Upper lobe of right lung (tissue), 1 donor: ENCODE measurements at places on chromosomes 7 and 10. TPM values are rescaled to one million over a fixed set of nuclear protein-coding genes. Genes with fewer than 3 reads are reported as not detected.

LRRTM3 gene
- total RNA-seq, result not detected

HABP2 gene
- total RNA-seq, result 3.6 TPM

TDRD1 gene
- 0.14 TPM for total RNA-seq

DNA sequence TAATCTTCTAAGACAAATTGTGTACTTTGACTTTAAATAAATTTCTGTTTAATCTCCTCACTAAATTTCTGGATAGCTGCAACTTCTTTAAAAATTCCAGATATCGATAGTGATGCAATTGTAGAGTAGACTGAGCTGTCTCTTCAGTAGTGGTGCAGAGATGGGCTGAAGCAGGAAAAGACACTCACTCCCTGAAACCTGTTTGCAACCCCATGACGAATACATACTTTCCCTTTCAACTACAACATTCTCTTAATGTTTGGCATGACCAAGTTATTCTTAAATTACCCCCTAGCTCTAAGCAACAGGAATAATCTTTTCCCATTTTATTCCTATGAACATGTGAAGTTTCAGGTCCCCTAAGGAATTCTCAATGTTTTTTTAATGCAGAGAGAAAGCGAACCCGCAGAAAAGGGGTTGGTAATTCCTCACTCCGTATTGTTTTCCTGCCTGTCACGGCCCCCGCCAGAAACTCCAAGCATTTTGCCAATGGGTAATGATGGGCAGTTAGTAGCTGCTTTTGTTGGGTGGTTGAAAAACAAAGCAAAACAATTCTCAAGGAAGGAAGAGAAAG, 1.3 kb downstream of the THSD7A start:
- peak overlapping the region; percentile 67 for H3K27ac ChIP-seq
- H3K36me3 ChIP-seq, result no peaks in the 10 kb centered on the region
- H3K4me3 ChIP-seq, result peak overlapping the region; percentile 55
- no peaks in the 10 kb centered on the region for H3K4me1 ChIP-seq
- DNase-seq, result no peak
- H3K27me3 ChIP-seq, result no peaks in the 10 kb centered on the region

DNA sequence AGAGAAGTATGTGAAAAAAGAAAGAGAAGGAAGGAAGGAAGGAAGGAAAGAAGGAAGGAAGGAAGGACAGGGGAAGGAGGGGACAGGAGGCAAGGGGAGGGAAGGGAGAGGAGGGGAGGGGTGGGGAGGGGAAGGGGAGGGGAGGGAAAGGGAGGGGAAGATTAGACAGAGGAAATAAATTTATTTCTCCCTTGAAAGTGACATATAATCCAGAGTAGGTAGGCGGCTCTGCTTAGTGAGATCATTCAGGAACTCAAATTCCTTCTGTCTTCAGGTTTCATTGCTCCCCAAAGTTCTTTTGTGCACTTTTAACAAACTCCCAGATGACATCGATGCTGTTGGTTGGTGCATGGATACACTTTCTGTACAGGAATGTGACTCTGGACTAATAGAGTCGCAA, 594.7 kb upstream of the STEAP1 start:
- H3K4me3 ChIP-seq, result no peak overlapping the region
- H3K27me3 ChIP-seq, result no peaks in the 10 kb centered on the region
- H3K27ac ChIP-seq, result no peak overlapping the region
- no peaks in the 10 kb centered on the region for H3K36me3 ChIP-seq

DNA sequence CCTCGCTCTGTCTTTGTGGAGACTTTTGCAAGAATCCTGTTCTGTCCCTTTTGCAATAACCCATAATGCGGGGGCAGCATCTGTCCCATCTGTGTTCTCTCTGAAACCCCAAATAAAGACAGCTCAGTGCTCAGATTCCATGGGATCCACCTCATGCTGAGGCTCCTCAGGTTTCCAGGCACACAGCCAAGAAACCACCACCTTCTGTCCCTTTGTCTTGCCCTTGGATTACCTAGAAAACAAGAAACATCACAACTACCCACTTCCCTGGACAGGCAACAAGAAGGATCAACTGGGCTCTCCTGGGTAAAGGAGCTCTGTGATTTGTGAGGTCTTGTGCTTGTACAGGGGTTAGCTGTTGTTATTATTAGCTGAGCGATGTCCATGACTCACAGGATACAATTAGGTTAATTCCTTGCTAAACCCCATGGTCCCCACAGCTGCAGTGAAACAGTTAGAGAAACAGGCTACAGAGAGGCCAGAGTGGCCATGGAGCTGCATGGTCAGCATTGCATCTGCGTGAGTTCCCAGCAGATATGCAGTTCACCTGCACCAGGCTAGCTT, 50.2 kb downstream of the CXCL12 start:
- no peak overlapping the region for H3K4me3 ChIP-seq
- H3K4me1 ChIP-seq, result no peaks in the 10 kb centered on the region
- no peaks in the 10 kb centered on the region for H3K27me3 ChIP-seq
- no peak overlapping the region for H3K27ac ChIP-seq
- no peak for DNase-seq

DNA sequence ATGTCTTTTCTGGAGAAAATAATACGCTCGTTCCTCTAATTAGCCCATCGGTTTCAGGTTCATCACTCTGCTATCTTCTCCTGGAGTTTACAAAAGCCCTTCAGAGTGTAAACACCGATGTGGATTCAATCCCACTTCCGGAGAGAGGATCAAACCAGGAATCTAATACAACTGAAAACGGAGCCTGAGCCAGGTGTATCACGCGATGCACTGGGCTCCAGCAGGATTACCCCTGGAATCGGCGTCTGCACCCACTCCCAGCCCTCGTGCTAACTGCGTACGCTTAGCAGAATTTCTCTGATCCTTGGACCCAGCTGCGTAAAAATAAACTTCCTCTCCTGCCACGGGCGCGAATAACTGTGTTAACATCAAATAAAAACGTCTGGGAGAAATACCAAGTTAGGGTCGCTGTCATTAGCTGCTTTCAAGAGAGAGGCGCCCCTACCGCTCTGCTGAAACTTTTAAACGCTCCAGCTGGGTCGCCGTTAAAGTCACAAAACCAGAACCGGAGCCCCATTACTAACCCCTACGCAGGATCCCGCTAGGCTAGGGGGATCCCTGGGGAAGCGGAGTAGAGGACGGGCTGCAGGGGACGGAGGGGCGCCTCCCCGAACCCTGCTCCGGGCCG, 502 bp downstream of the ZNF3 start:
- H3K36me3 ChIP-seq, result peaks cover 37% of the 10 kb centered on the region
- no peaks in the 10 kb centered on the region for H3K27me3 ChIP-seq
- H3K4me3 ChIP-seq, result peak overlapping the region; percentile 99
- H3K4me1 ChIP-seq, result peaks cover 15% of the 10 kb centered on the region
- peak overlapping the region; percentile 94 for H3K27ac ChIP-seq

- H3K4me3 ChIP-seq, result no peak overlapping the region
- H3K36me3 ChIP-seq, result peaks cover 22% of the 10 kb centered on the region
- no peaks in the 10 kb centered on the region for H3K27me3 ChIP-seq
- no peak for DNase-seq
These were observed 11.1 kb upstream of the ZNF282 start for GRCh38 chr7:149184274-149184673.
